ENCODE measurements at places on chromosomes 12 and 14.

- no peak for DNase-seq
These were observed 839 bp downstream of the FICD start for GRCh38 chr12:108515916-108516315.

GRCh38 chr12:1469070-1469469, 125.3 kb downstream of the FBXL14 start:
- no peak for DNase-seq

DNA sequence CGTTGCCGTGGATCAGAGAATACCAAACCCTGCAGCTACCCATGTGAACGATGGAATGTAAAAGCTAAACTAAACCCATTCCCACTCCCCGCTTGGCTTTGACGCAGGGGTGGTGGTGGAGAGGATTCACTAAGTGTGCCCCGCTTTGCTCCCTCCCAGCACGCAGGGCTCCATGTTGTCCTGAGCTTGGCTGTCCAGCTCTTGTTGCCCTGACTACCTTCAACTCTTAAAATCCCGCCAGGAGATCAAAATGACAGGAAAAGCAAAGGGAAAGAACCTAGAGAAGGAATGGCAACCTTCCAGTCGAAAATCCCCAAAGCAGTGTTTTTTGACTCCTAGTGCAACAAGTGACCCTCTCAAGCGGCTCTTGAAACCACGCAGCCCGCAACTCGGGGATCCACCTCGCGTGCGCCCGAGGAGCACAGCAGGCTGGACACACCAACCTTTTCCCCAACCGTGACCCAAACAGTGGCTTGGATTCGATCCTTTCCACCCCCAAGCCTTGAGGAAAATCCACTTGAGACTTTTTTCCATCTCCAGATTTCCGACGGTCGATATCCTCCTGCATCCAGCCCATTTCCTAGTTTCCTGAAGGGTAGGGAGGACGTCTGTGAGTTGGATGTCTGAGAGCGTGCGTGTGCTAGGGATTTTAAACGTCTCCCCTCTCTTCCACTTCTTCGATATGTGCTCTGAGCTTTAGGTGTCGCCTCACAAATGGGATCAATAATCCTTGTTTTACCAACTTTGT, 1.4 kb downstream of the SYT10 start:
- no peak for DNase-seq

DNA sequence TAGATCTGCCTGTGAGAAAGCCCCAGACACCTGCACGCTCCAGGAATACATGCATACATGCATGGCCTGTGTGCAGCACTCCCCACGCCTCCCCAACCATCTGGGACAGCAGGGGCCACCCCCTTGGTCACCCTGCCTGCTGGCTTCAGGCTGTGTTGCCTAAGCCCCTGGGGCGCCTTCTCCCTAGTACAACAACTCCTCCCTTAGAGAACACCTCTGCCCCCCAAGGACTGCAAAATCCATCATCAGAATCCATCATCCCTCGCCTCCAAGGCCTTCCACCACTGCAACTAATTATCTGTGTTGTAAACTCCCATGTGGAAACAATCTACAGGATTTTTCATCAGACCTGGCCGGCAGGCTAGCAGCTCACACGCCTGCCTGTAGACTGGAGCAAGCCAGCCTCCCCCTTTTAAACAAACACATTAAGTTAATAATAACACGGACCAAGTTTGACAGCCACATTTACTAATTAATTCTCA, 36.8 kb downstream of the ZFP36L1 start:
- no peak for DNase-seq

- no peak for DNase-seq
These were observed 93.7 kb downstream of the SOX5 start for GRCh38 chr12:23855813-23856212.

- DNase-seq, result no peak
These were observed 177.9 kb downstream of the KICS2 start for GRCh38 chr12:64044191-64044590.

- no peak for DNase-seq
These were observed 64.1 kb downstream of the KIF26A start for GRCh38 chr14:104202259-104203070.

- no peak for DNase-seq
These were observed 156.0 kb downstream of the DAD1 start for GRCh38 chr14:22433069-22433468.

DNA sequence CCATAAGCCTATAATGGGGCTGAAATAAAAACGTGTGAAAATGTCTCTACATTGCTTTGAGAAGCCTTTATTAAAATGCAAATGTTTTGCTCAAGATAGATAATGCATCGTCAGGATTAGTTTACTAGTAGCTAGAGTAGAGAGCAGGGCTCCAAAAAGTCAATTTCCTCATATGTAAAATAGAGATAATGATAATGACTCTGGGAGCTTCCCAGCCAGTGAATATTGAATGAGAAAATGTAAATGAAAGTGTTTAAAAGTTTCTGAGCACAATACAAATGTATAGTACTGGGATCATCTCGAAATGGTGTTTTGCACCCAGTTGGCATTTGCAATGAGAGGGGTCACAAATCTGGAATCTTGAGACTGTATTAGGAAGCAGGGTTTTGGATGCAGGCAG, 135.3 kb downstream of the OTOGL start:
- DNase-seq, result no peak

GRCh38 chr12:64749461-64750200, 9.6 kb downstream of the GNS start:
- DNase-seq, result no peak

DNA sequence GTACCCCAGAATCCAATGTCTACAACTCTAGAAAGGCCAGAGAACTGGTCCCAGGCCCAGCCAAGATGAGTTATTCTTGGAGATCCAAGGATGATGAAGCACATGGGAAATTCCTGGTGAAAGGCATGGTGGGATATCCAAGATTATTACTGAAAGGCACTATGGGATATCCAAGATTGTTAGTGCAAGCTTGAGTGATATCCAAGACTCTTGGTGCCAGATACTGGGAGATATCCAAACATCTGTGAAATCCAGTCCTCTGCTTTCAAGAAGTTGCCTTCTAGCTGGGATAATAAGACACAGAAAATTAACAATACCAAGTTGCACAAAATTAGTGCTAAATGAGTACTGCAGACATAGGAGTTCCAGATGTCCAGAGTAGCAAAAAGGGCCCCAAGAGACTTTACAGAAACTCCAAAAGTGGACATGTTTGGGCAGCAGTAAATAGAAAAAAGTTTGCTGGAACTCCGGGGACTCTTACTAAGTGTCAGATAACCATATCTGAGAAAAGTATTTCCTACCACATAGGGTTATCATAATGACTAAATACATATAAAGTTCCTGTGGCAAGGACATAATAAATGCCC, 34.6 kb downstream of the PHLDA1 start:
- DNase-seq, result no peak

- no peak for DNase-seq
These were observed 160.8 kb upstream of the KRR1 start for GRCh38 chr12:75672200-75672599.

- no peak for DNase-seq
These were observed 649 bp upstream of the SALL2 start for GRCh38 chr14:21526672-21527317.

GRCh38 chr12:78241446-78241845, 410.8 kb downstream of the NAV3 start:
- DNase-seq, result no peak

GRCh38 chr14:22668417-22668816, 24.3 kb upstream of the OR6J1 start:
- DNase-seq, result no peak

GRCh38 chr12:132527883-132528264, 37.9 kb downstream of the FBRSL1 start:
- no peak for DNase-seq

DNA sequence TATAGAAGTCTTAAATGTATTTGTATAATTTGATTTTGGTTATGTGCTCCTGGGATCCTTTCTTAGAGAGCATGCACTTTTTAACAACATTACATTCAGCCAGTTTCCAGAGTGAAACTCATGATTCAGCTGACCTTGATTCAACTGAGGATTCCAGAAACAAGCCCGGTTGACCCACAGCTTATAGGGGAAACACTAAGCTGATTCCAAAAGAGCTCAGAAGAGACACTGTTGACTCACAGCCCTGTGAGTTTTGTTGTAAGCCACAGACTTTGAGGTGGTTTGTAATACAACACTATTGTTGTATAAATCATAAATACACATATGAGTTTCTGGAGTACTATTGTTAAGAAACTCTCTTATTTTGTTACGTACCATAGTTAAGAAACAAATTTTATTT, 133.8 kb upstream of the MGAT4C start:
- DNase-seq, result no peak

GRCh38 chr14:85529803-85530574, at the start of gene FLRT2:
FLRT2 (plus strand) TSS chr14:85530144; CDS start chr14:85621515, 91,371 bp downstream.
- DNase-seq, result no peak

DNA sequence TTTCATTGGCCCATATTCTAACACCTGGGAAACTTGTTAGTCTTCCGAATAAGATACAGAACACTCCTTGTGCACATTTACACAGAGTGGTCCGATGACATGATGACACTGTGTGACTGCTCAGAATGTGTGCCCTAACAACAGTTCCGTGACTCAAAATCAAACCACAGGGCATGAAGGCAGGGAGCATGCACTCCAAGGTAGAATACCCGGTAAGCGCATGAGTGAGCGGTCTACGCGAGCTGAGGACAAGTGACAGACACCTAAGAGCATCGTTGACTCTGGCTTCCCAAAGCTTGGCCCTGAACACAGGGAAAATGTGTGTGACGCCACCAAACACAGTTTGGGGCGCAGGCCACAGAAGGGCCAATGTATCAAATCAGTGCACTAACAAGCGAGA, 18.6 kb downstream of the CLIP1 start:
- DNase-seq, result no peak
